ENCODE measurements at places on chromosomes 1 and 21.

GRCh38 chr1:223233019-223233409 is 90.0 kb upstream of the TLR5 start:
- H3K27me3 ChIP-seq = no peaks in the 10 kb centered on the region
- H3K4me1 ChIP-seq = peaks cover 18% of the 10 kb centered on the region
- DNase-seq = no peak

- H3K36me3 ChIP-seq = no peaks in the 10 kb centered on the region
- no peak overlapping the region for H3K4me3 ChIP-seq
- H3K27me3 ChIP-seq = no peaks in the 10 kb centered on the region
These were observed 597.9 kb upstream of the ADAMTS5 start for GRCh38 chr21:27564684-27565301.

- H3K27me3 ChIP-seq = no peaks in the 10 kb centered on the region
- H3K4me1 ChIP-seq = peaks cover 26% of the 10 kb centered on the region
- no peaks in the 10 kb centered on the region for H3K36me3 ChIP-seq
- DNase-seq = no peak
- no peak overlapping the region for H3K27ac ChIP-seq
- no peak overlapping the region for H3K4me3 ChIP-seq
These were observed 174.8 kb downstream of the TOMM20 start for GRCh38 chr1:234953655-234954405.

- no peak overlapping the region for H3K27ac ChIP-seq
- peak; percentile 48 for DNase-seq
- no peaks in the 10 kb centered on the region for H3K36me3 ChIP-seq
These were observed 55.8 kb upstream of the SELENON start for GRCh38 chr1:25744140-25744581.

DNA sequence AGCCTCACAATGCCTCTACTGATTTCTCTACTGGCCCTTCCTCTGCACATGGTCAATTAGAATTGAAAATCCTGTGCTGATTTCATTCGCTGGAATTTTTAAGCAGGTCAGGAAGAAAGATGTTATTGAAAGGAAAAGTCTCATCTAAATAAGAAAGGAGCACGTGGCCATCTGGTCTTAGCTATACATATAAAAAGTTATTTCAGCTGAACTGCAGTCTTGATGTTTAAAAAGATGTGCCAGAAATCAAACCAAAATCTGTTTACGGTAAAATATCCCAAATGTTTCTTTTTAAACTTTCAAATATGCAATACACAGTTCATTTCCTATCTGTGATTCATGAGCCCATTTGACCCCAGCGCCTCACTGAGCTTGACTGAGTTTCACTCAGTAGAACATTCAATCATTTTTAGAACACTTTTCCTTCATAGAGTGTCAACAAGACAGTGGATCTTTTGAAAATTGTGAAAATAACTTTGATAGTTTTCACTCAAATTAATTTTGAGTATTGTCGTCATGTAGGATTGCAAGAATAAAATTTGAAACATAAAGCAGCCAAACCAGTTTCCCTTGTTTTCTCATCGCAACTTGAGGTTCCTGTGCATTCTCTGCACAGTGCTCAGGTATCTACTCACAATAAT is 293.6 kb downstream of the PTPRC start:
- H3K36me3 ChIP-seq = no peaks in the 10 kb centered on the region
- H3K4me3 ChIP-seq = no peak overlapping the region
- peak; percentile 50 for DNase-seq
- no peaks in the 10 kb centered on the region for H3K4me1 ChIP-seq
- no peaks in the 10 kb centered on the region for H3K27me3 ChIP-seq

GRCh38 chr21:43926196-43926595 is 61.2 kb downstream of the AGPAT3 start:
- no peaks in the 10 kb centered on the region for H3K36me3 ChIP-seq
- no peak overlapping the region for H3K27ac ChIP-seq
- no peaks in the 10 kb centered on the region for H3K4me1 ChIP-seq
- no peak for DNase-seq
- H3K4me3 ChIP-seq = no peak overlapping the region

DNA sequence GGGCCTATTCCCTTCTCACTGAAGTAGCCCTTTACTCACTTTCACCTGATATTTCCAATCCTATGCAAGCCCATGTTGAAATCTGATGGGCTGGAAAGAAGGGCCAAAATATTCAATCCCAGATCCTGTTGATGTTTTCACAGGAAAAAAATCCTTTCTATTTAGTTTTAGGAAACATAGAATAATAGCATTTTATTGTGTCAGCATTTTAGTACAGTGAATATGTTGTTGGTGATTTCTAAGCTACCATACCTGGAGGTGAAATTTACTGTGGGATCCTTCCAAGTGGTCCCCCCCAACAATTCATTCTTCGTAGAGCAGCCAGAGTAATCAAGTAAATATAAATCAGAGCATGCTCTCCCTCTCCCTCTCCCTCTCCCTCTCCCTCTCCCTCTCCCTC is 3.4 kb upstream of the UBE2U start:
- no peak overlapping the region for H3K27ac ChIP-seq
- H3K27me3 ChIP-seq = no peaks in the 10 kb centered on the region
- DNase-seq = no peak
- H3K36me3 ChIP-seq = no peaks in the 10 kb centered on the region
- no peak overlapping the region for H3K4me3 ChIP-seq

GRCh38 chr1:161511018-161511755 is 5.9 kb downstream of the FCGR2A start:
- H3K36me3 ChIP-seq = no peaks in the 10 kb centered on the region
- H3K4me1 ChIP-seq = peaks cover 3% of the 10 kb centered on the region
- no peak overlapping the region for H3K27ac ChIP-seq
- H3K27me3 ChIP-seq = no peaks in the 10 kb centered on the region
- no peak for DNase-seq

Measured in trophoblast cell (in vitro differentiated cells and primary cell).